ENCODE measurements at places on chromosomes 12 and 14.

DNA sequence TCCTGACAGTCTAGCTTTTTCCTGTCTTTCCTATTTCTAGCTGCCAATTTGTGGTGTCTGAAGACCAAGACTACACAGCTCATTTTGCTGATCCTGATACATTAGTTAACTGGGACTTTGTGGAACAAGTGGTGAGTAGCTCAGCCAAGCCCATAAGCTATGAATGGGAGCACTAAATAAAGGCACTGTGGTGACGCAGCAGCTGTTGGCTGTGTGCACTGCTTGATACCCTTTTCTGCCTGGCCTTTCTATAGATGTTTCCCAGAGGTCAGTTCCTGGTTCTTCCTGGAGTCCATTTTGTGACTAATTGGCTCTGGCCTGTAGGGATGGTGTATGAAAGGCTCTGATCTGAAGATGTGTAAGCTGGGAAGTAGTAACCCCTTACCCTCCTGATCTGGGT is 20.5 kb downstream of the RNF10 start:
- DNase-seq: no peak

DNA sequence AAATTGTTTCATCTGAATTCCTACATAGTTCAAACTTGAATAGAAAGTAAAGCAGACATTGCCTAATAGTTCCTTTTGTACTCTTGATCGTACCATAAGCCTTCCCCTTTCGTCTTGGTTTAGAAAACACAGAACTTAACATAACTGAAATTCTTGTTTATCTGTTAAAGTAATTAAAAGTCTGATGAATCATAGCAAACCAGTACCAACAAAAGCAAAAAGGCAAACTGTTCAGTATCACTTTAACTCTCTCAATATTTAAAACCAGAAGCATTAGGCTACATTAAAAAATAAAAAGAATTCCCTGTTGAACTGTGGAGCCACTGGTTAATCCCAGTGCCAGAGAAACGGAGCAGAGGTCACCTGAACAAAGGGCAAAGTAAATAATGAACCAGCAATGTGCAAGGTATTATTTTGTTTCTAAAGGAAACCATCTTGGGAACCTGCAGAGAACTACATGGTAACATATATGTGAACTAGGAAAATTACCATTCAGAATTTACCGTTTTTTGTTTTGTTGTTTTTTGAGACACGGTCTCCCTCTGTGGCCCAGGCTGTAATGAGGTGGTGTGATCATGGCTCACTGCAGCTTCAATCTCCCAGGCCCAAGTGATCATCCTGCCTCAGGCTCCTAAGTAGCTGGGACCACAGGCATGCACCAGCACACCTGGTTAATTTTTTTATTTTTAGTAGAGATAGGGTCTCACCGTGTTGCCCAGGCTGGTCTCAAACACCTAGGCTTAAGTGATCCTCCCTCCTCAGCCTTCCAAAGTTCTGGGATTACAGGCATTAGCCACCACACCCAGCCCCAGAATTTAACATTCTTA is 17.1 kb upstream of the HIGD1C start:
- DNase-seq: no peak

DNA sequence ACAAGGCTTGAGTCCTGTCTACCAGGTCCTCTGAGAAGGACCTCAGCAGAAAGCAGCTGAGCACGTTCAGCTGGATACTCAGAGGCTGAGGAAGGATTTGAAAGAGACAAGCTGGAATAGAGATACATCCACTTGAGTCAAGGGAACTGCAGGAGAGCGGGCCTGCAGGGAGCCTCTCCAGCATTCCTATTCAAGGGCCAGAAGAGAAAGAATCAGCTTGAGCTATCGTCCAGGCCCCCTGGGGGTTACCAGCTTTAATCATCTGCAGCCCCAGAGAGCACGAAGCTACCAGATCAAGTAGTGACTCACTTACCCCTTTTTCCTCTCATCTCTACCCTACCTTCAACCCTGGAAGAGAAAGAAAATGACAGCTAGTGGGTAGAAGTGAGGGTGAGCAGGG is 80.9 kb downstream of the NDUFA12 start:
- no peak for DNase-seq

GRCh38 chr12:43338848-43339526 is 213.0 kb downstream of the ADAMTS20 start:
- DNase-seq: no peak

- no peak for DNase-seq
Measured at GRCh38 chr12:12216349-12217017, 50.4 kb downstream of the LRP6 start.

DNA sequence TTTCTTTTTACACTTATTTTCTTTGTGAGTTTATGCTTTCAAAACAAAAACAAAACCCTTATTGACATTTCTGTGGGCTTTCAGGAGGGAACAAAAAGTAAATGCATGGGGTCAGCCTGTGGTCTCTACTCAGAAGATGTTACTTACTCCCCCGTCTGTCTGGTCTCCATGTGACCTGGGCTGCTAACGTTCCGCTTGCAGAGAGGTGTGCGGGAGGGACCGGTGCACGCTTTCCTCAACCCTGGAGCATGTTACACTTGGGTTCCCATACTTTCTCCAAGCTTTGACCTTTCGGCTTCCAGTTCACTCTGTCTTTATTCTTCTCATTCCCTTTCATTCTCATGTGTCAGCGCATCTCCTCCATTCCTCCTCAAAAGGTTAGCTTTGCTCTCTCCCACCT is 36.5 kb downstream of the ZC3H14 start:
- no peak for DNase-seq

DNA sequence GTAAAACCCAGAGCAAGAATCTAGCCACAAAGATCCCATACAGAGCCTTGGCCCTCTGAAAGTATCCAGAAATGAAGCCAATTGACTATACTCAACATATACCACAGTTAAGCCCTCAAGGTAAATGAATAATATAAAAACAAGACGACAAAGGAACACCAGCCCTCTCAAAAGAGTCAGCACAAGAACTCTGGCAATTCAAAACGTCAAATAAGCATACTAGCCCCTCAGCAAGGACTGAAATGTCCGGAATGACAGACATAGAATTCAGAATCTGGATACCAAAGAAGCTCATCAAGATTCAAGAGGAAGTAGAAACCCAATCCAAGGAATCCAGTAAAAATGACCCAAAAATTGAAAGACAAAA is 49.9 kb downstream of the GTF2A1 start:
- DNase-seq: no peak

- no peak for DNase-seq
Measured at GRCh38 chr12:6538420-6539313, 4.3 kb downstream of the GAPDH start.

- no peak for DNase-seq
Measured at GRCh38 chr12:93767524-93767863, 90.3 kb downstream of the CRADD start.

GRCh38 chr12:110289044-110289710 is 8.1 kb downstream of the ATP2A2 start:
- no peak for DNase-seq

GRCh38 chr14:68977718-68978171 is 1.4 kb downstream of the ACTN1 start:
- peak; percentile 24 for DNase-seq

DNA sequence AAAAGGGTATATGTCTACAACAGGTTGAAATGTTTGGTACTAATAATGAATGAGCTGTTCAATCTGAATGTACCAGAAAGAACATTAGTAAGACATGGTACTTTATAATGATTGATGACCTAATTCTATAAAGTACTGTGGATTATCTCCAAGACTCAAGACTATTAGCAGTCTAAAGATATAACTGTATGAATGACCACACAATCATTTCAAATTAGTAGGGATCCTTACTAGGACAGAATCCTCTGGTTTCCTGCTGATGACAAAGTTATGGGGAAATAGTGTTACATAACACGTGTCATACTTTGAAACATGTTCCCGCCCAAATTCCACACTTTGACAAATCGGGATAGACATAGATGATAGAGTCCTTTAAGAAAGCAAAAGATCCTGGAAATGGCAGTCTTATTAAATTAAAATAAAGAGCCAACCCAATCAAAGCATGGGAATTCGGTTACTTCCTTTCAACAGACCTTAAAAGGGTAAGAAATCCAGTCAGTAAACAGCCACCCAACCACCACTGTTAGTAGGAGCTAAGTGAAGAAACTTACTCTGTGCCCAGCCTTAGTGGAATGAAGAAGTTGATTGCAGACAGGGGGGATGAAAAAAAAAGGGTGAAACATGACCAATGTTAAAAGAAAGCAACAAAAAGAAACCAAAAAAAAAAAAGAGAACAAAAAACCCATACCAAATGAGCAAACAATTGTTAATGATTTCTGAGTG is 2.8 kb downstream of the VPS29 start:
- DNase-seq: no peak

DNA sequence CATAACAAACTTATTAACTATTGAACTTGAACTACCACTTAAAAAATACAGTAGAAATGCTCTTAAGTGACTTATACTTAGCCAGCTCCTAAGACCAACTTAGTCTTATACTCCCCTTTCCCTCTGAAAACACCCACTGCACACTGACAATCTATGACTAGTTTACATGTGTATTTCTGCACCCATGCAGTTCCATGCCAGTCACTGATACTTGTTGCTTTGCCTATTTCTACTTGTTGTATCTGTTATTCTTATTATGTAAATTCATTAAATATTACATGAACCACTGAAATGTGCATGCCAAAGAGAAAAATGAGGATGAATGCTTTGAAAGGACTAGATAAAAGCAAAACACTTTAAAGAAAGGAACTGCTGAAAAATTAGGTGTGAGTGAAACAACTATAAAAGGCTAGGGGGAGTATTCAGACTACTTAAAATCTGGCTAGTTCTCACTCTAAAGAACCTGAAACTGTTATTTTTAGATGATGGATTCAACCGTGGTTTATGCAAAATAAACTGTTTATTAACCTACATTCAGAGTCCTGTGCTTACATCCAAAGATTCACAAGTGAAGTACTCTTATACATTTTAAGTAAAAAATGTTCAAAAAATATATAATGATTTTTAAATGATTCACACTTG is 74.7 kb downstream of the RPS6KA5 start:
- DNase-seq: no peak

DNA sequence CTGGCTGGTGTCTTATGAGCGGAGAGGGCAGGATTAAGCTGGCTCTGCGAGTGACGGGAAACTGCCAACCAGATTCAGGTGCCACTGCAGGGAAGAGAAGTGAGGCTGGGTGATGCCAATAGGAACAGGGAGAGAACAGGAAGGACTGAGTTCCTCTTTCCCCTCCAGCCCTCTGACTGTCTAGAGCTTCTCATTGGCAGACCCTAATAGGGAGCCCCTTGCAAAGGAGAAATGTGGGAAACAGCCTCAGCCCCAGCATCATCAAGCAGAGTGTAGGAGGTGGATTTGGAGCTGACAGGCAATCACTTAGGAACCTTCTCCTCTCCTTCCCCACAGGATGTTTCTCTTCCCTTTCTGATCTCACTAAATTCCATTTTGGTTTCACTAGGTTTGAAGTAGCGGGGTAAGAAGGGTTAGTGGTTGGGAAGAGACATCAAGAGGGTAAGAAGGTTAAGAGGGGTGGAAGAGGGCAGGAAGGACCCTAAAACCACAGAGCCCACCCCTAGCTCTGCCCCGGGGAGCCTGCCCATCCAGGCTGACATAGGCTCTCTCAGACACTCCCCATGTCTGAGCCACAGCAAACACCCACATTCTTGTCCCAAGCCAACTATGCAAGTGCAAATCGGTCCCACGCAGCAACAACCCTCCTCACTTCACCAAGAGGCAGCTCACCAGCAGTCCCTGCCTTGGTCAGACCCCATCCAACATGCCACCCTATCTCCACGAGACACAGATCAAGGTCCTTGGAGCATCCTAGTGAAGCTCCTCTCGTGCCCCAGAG is 111.1 kb downstream of the STAB2 start:
- no peak for DNase-seq

DNA sequence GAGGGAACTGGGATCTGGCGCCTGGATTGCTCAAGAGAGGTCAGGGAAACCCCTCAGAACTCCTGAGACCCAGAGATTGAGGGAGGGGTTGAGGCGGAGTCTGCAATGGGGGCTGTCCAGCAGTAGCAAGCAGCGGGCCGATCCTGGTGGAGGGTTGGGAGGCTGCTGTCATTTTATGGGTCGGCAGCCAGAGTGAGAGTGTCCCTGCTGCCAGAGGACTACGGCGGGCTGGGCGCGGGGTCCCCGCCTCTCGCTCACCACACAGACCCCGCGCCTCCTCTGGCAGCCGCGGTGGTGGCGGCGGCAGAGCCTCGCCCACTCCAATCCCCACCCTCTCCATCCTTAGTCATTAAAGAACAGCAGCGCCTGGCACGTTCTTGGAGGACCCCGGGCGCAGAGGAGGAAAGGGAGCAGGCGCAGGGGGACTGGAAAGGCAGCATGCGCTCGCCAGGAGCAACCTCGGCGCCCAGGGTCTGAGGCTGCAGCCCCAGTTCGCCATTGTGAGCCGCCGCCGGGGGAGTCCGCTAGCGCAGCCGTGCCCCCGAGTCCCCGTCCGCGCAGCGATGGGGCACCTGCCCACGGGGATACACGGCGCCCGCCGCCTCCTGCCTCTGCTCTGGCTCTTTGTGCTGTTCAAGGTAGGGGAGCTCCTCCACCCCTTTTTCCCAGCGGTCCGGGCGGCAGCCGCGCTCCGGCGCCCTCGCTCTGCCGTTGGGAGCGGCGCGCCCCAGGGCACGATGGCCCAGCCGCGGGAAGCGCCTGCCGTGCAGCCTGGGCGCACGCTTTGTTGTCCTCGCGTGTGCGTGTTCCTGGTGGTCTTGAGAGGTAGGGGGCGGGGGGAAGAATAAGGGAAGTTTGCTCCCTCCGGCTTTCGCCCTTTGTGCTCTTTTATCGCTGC is at the start of gene PTPRO:
PTPRO (plus strand) TSS at position 345 of the 898 bp plus-strand sequence.
- DNase-seq: no peak

- DNase-seq: no peak
Measured at GRCh38 chr14:65095633-65096205, 6.6 kb downstream of the MAX start.

- no peak for DNase-seq
Measured at GRCh38 chr12:123280971-123281370, 9.3 kb upstream of the CDK2AP1 start.

DNA sequence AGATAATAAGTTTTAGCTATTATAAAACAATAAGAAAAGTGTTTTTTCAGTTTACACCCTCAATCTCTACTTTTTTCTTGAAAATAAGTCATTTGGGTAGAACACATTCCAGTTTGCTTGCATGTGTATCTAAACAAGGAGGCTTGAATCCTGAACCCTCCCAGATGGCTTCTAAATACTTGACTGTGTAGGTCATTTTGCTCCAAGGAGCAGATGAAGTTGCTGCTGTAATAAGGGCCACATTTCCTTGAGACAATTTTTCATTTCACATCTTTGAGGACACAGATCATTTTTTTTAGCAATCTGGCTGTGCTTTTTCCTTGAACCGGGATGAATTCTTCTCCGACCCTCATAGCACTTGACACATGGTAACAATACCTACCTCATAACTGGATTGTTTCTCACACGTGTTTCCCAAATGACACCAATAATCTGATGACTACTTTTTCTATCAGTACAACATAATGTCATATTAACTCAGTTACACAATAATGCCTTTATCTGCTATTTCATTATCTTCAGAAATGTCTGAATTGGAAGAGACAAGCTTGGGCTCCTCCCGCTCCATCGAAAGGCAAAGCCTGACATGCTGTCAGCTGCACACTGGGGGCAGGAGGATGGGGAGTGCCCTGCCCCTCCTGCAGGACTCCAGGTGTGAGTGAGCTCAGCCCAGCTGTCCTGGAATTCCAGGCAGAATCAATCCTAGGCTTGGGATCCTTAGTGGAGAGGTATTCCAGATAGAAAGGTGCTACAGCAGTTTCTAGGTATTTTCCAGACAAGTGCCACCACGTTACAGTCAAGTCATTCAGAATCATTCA is 30.9 kb downstream of the GPHB5 start:
- no peak for DNase-seq
